ENCODE measurements at places on chromosomes 3 and 15.

DNA sequence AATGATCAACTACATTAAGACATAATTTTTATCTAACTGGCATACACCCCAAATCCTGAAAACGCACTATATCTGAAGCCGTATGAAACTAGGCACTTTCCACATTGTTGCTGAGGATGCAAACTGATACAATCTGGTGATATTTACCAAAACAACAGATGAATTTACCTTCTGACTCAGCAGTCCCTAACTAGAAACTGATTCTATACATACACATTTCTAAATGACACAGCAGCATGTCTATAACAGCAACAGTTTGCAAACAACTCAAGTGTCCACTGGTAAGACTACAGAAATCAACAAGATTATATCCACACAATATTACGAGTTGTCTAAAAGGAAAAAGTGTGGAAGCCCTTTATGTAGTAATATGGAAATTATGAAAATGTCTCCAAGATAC, 22.9 kb downstream of the SECISBP2L start:
- no peak for DNase-seq

- DNase-seq = no peak
Observed at GRCh38 chr3:191702121-191702520, 241.2 kb downstream of the PYDC2 start.

DNA sequence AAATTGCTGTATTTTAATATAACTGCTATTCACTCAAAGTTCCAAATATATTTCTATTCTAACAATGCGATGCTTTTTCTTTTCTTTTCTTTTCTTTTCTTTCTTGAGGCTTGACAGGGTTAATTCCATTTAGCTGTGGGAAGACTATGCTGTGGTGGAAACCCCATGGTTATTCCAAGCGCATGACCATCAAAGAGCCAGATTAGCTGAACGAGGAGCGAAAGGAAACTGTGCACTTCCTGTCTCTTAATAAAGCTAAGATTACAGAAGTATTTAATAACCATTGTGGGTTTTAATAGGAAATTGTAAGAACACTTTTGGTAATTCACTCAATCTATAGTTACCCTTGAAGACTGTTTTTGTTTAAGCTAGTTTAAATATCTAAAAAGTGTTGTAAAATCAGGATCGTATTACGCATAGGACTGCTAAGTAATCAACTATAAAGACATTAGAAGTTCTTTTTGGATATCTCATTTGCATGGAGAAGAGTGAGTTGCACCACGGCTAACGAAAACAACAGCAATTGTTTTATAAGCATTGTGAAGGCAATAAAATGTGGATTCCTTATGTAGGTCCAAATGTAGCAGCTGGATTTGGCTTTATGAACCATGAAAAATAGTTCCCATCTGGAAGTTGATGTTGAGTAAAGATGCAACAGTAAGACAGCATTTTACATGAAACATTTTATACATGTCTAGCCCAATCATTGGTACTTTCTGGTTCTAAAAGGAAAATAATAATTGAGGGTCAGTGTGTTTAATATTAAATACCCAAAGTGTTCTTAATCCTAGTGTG, 105.4 kb downstream of the ZIC1 start:
- DNase-seq = no peak

GRCh38 chr3:7800006-7800780, 701.4 kb upstream of the LMCD1 start:
- DNase-seq = no peak

GRCh38 chr3:37400945-37401344, 226.6 kb upstream of the LRRFIP2 start:
- DNase-seq = no peak

DNA sequence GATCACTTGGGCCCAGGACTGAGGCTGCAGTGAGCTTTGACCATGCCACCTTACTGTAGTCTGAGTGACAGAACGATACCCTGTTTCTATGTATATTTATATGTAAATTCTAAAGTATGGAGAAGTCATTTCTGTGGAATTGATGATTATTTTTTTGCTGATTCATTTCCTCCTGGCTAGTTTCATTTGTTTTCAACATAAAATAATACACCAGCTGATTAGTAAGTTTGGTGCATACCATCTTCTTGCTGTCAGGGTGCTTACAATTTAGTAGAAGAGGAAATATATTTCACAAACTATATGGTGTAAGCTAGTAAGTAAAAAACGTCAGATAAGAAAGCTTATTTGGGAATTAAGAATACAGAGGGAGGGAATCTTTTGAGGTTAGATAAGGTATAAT, 36.0 kb downstream of the SLC25A26 start:
- DNase-seq = peak; percentile 8

GRCh38 chr3:132753946-132754345, 31.7 kb upstream of the NPHP3 start:
- DNase-seq = no peak

DNA sequence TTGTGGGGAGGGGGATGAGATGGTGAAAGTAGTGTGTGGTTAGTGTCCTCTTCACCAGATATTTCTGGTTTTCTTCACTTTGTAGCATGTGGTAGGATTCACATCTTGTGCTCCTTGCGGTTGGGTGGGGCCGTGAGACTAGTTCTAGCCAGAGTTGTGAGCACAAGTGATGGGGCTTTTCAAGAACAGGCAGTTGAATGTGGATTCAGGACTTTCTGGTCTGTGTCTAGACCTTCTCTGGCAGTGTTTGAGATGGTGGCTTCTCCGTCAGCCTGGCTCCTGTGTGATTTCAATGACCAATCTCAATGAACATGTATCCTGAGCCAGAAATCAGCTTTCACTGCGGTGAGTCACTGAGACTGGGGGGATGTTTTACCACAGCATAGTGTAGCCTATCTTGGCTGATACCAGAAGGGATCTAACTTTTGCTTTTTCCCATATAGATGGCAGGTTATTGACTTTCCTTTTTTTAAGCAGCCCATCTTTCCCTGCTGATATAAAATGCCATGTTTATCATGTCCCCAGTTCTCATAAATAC, 82.6 kb downstream of the RPLP1 start:
- no peak for DNase-seq

GRCh38 chr3:170761103-170761502, 108.9 kb downstream of the RPL22L1 start:
- no peak for DNase-seq

DNA sequence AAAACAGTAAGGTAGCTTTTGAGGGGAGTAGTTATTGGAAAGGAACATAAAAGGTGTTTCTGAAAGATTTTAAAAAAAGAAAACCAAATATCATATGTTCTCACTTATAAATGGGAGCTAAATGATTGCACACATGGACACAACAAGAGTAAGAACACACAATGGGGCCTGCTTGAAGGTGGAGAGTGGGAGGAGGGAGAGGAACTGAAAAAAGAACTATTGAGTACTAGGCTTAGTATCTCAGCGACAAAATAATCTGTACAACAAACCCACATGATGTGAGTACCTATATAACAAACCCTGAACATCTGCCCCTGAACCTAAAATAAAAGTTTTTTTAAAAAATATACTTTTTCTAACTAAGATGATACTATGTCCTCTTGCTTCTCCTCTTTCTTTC, 138.3 kb downstream of the CGGBP1 start:
- no peak for DNase-seq

- no peak for DNase-seq
Observed at GRCh38 chr3:169090559-169090958, 573.0 kb downstream of the MECOM start.

DNA sequence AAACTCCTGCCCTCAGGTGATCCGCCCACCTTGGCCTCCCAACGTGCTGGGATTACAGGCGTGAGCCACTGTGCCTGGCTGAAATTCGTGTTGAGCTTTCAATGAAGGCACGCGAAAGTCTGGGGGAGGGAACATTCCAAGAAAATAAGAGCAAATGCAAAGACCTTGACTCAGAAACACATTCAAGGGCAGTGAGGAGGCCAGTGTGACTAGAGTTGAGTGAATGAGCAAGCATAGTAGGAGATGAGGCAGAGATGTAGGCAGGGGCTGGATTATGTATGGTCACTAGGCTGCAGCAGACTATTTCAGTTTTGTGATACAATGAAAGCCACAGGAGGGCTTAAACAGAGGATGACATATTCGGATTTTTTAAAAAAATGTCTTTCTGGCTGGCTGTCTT, 67.0 kb downstream of the SCN11A start:
- no peak for DNase-seq

DNA sequence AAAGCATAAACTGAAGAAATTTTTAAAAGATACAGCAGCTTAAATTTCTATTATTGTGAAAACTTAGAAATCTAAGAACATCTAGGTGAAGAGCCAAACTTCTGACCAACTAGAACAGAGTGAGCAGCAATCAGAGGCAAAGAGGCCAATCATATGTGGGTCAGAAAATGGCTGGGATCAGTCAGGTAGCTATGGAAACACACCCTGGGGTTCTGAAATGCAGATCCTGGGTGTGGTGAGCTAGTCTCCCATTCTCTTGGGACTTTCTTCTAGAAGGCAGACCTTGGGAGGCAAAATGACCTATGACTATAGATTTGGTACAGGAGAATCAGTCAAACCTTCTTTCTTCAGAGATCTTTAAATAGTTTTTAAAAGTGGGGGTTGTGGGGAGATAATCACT, 385.8 kb downstream of the TBC1D5 start:
- no peak for DNase-seq

- DNase-seq = no peak
Observed at GRCh38 chr15:82570721-82571508, 30.7 kb upstream of the RPS17 start.

DNA sequence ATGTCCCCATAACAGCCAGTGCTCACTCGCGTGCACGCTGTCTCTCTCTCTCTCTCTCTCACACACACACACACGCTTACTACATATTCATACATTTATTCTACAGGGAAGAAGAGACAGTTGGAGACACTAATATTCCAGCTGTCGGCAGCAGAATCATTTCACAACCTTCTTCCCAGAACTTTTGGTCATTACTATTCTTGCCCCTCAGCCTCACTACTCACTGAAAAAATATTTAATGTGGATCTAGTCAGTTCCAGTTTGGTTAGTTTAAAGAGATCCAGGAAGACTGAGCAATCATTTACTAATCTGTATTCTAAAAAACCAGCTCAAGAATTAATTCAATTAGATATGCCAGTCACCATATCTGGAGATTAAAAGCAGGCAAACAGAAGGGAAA, 394.9 kb downstream of the PTPRG start:
- DNase-seq = no peak

DNA sequence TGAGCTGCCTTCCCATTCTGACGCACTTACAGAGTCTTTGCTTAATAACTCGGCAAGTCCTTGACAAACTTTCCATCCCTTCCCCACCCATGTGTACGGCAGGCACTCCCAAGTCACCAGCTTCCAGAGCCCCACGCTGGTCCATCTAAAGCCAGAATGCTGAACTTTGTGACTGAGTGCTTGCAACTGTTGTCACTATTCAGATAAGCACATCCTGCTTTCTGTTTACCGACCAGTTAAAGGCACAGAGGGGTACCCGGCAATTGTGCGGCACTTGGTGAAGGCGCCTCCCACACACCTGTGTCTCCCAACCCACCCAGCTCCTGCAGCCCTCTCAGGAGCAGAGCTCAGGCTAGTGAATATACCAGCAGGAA, 430.6 kb downstream of the FOXP1 start:
- DNase-seq = no peak

- DNase-seq = no peak
Observed at GRCh38 chr3:66402596-66403290, 98.1 kb downstream of the LRIG1 start.

DNA sequence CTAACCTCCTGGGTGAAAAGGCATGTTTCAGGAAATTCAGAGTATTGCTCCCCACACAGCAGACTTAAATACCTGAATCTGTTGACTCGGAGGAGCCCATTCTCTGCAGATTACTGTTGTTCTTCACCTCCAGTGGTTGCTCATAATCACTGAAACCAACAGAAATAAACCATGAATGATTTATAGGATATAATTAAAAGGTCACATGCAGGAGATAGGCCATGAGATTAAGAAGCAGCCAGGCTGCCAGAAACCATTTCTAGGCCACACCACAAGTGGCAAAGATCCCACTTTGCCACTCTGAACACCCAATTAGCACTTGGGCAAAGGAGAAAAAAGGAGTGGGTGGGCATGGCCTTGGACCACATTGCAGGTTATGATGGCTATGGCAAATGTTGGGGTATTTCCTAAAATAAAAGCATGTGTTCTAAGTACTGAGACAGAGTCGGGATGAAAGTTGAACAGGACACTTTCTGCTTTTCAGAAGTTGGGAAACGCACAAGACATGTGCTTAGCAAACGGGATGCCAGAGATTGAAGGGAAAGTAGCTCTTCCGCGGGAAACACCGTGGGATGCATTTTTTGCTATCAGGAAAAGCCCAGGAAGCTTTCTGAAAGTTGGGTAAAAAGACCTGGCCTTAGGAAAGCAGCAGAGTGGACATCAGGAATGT, 1.5 kb downstream of the CDC25A start:
- peak; percentile 56 for DNase-seq

- DNase-seq = no peak
Observed at GRCh38 chr15:66957431-66957720, 108.0 kb upstream of the SMAD3 start.

GRCh38 chr15:47824147-47824546, 106.8 kb downstream of the SEMA6D start:
- DNase-seq = no peak

- no peak for DNase-seq
Observed at GRCh38 chr3:159821736-159822135, 166.9 kb upstream of the IL12A start.

DNA sequence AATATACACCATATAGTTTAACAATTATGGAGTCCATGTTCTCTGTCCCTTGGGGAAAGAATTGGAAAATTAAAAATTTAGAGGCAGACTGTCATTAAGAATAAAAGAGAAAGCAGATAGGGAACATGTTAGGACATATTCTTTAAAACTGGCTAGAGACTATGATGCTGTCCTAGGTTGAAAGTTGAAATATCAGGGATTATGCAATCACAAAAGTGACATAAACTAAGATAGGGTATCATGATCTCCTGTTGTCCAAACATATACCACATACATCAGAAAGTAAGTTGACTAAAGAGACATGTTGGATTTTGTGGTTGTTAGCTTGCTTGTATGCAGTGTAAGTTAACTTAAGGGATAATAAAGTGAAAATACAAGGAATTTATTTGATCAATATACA, 9.9 kb upstream of the EID1 start:
- no peak for DNase-seq

- DNase-seq = no peak
Observed at GRCh38 chr15:80494351-80494751, 90.2 kb downstream of the ARNT2 start.

DNA sequence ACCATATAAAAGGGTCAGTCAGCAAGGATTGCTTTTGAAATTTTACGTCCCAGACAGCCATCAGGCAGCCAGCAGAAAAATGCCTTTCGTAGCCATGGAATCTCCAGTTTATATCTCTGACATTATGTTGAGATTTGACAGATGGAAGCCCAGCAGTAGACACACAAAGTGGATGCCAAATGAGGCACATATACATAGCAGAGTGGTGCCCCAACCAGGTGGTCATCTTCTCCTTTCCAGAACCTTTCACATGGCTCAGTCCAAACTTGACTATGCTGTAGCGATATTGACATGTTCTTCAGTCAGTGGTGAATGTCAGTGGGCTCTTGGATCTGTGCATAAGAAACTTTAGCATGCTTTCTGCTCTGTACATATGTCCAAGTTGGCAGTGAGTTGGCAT, 123.3 kb upstream of the GBE1 start:
- no peak for DNase-seq
